Spinal cord (tissue), 10 donors: ENCODE measurements at places on chromosomes 12 and 14.

- DNase-seq, result no peak
Measured at GRCh38 chr14:68020999-68021663, 201.6 kb downstream of the RAD51B start.

DNA sequence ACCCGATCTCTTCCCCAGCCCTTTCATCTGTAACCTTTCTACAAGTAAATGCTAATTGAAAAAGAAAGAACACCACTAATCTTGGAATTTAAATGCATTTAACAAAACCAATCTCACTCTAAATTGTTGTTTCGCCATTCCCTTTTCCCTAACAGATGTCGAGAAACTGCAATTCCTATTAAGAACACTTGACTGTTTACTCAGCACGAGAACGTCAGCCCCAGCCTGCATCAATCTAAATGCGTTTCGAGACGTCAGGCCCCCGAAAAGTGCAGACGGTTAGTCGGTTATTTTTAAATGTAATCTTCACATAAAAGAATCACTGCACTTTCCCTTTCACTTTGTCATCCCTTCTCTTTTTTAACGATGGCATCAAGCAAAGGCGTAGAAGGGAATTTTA, 837.6 kb downstream of the VRK1 start:
- peak; percentile 48 for DNase-seq

DNA sequence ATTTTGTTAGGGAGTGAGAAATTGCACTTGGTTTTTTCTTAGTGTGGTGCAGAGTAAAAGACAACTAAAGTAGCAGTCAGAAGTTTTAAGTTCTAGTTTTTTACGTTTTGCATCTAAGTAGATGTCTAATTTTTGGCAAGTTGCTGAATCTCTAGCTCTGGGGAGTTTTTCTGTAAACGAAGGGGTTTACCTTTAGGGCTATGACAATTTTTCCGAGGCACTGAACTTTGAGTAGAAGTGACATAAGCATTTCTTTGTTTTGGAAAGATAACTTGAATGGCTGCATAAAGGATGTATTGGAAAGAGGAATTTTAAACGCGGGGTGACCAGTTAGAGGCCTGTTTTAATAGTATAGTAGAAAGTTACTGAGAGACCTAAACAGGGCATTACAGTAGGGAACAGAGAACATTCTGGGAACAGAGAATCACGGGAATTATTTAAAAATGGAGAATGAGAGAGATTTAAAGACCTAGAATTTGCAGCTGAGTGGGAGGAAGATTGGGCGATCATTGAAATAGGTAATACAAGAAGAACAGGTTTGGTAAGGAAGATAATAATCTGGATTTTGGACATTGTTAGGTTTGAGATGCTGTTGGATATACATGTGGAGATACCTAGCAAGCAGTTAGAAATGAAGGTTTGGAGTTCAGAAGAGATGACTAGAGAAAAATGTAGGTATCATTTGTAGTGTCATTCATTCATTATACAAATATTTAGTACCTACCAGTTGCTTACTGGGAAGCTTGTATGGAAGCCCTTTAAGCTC, 1.2 kb downstream of the ZNF410 start:
- DNase-seq, result no peak

DNA sequence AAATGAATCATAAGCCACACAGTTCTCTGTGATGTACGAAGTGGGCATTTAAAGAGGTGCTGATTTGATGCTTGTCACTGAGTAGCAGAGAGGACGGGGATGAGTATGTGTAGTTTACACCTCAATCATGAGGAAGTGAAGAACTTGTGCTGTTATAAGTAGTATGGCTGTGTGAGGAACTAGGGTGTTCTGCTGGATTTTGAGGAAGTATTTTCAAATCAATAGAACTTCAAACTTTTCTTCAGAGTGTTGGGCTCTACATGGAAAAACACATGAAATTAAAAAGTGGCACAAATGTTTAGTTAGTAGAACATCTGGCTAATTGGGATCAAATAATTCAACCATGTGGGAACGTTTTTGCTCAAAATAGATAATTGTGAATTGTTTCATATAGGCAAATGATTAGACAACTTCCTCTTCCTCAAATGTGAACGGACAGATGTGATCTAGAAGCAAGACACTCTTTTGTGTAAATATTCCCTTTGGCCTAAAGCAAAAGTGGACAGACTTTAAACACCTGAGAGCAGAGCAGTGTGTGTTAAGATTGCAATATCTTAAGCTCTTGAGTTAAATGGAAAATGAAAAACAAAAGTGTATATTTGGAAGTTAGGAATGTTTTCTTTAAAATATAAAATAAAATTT, 168.5 kb downstream of the NAV3 start:
- DNase-seq, result no peak

- DNase-seq, result no peak
Measured at GRCh38 chr12:62737188-62737587, 197.8 kb downstream of the PPM1H start.

- peak; percentile 46 for DNase-seq
Measured at GRCh38 chr12:65926119-65926908, 102.0 kb downstream of the HMGA2 start.

GRCh38 chr12:122100568-122100967, 22.0 kb downstream of the MLXIP start:
- DNase-seq, result no peak

DNA sequence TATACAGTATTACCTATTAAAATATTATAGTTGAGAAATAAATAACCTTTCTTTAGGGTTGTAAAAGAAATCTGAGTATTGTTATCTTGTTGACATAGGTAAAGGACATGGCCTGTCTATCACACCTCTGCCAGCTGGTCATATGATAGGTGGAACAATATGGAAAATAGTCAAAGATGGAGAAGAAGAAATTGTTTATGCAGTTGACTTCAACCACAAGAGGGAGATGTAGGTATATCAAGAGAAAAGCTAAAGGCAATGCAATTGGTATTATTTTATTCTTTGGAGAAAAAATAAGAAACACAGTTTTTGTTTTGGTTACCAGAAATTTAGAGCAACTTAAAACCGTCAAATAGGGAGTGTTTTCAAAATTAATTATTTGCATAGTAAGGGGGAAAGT, 13.5 kb downstream of the CPSF2 start:
- DNase-seq, result no peak

DNA sequence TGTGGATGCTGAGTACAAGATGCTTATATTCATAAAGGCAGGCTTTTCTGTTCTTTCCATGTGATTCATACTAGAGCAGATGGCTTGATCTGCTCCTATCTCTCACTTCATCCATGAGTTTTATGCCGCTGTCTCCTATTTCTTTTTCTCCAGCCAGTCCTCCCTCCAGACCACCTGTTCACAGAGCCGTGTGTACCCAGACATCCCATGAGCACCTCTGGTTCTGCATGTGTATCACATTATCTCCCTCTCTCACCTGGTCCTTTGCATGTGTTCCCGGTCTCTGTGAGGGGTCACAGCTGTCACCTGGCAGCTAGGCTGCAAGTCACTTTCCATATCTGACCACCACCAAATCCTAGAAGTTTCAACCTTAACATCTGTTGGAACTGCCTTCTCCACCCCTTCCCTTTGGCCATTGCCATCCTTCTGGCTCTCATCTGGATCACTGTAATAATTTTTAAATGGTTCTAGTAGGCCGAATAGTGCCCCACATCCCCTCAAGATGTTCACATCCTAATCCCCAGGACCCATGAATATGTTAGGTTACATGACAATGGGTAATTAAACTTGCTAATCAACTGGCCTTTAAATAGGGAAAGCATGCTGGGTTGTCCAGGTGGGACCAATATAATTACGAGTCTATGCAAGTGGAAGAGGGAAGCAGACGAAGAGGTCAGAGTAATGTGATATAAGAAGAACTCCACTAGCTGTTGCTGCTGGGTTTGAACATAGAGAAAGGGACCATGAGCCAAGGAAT, 168.1 kb downstream of the SNAPC1 start:
- DNase-seq, result no peak

GRCh38 chr12:32702946-32703345, 23.8 kb downstream of the DNM1L start:
- DNase-seq, result no peak

DNA sequence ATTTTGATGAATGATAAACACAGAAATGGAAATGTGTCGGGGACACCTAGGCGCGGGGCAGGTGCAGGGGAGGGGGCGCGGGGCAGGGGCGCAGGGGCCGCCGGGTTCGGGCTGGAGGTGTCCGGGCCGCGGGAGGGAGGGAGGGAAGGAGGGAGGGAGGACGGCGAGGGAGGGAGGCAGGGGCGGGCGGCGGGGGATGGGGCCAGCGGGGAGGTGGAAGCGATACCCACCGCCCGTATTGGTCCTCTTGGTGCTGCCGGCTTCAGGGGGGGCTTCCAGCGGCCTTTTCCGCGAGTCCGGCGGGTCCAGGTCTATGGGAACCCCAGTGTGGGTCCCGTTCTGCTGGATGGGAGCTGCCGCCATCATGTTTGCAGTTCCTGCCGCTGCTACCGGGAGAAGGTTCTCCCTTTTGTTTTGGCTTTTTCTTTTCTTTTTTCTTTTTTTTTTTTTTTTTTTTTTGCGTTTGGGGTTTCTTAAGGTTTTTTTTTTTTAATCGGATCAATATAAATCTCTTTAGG, 703 bp downstream of the NOVA1 start:
- DNase-seq, result no peak

DNA sequence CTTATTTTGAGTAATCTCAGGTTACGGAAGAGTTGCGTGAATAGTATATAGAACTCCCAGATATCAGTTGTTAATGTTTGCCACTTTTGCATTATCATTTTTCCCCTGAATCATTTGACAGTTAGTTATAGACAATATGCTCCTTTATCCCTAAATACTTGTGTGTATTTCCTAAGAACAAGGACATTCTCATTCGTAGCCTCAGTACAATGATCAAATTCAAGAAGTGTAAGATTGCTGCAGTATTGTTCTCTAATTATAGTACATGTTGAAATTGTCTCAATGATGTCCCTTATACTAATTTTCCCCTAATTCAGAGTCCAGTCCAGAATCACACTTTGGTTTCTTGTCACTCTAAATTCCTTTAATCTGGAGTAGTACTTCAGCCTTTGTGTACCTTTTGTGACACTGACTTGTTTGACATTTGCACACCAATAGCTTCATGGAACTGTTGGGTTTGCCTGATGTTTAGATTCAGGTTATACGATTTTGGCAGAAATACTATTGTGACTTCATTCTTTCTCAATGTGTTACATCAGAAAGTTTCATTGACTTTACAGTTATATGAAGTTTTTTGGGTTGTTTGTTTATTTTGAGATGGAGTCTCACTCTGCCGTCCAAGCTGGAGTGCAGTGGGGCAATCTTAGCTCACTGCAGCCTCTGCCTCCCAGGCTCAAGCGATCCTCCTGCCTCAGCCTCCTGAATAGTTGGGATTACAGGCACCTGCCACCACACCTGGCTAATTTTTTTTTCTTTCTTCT, 13.1 kb downstream of the DYNC1H1 start:
- no peak for DNase-seq

DNA sequence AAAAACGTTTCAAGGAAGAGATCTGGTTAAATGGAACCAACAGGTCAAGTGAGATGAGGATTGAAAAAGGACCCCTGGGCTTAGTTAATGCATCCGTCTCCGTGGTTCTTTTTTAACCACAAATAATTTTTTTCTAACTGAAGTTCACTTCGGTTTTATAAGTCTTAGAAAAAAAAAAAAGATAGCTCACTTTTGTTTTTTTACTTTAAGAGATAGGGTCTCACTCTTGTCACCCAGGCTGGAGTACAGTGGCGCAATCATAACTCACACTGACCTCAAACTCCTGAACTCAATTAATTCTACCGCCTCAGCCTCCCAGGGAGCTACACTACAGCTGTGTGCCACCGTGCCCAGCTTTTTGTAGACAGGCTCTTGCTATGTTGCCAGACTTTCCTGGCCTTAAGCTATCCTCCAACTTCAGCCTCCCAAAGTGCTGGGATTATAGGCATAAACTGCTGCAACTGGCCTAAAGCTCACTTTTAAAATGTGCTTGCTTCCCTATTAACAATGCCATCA, 11.8 kb downstream of the HNRNPC start:
- DNase-seq, result no peak

DNA sequence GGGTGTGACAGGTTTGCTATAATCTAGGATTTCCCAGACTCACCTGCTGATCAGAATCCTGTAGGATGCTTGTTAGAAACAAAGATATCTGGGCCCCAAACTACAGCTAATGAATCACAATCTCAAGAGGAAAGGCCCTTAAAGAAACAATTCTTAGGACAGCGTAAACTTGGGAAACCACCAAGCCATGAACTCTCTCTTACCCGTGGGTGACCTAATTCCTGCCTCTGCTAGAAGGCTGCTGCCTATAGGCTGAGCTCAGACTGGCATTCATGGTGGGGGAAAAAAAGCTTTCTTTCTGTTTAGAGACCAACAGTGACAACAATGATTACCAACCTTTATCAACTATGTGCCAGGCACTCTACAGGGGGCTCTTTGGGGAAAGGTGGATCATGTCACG, 213.9 kb upstream of the FKBP4 start:
- no peak for DNase-seq

DNA sequence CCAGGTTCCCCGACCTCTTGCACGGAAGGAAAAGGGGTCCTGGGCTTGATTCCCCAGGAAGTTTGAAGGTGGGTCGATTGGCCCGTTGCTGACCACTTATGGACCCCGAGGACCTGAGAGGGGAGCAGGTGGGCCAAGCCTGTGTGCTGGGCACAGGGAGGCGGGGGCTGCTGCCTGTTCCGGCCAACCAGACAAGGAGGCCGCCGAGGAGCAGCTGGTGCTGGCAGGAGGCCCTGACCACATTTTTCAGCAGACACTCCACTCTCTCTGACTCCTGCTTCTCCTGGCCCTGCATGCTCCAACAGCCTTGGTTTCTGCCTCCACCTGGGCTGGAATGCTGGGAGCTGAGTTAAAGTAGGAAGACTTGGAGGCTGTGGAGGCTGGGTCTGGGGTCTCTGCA, 42.8 kb downstream of the NOS1 start:
- DNase-seq, result no peak

DNA sequence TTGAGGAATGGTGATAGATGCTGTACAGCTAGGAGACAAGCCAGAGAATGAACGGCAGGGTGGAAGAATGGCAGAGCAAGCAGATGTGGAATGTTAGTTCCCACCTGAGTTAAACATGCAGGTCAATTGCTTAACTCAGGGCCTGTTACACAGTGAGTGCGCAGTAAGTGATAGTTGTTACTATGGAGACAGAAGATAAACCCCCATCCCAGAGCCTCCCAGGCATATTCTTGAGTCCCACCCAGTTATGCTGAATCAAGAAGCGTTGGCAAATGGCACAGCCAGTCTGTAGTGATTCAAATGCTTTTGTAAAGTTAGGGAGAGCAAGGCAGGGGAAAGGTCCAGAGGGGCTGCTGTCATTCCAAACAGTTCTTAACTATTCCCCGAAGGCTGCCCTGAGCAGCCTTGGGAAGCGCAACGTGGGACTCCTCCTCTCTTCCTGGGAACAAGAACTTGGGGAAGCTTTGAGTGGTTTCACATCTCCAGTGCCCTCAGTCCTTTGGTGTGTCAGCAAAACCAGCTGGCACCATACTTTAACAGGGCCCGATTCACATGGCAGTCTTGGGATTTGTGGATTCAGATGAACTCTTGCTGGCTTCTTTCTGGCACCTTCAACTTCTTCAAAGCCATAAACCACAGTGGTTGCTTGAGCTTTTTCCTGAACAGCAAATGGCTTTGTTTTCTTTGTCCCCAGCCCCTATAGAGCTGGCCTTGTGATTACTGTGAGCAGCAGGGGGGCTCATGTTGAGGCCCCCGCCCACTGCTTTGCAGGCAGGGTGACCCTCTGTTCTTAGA, 66.4 kb downstream of the PPM1A start:
- no peak for DNase-seq
